D341Med (cell line): ENCODE measurements at places on chromosomes 3 and 15.

DNA sequence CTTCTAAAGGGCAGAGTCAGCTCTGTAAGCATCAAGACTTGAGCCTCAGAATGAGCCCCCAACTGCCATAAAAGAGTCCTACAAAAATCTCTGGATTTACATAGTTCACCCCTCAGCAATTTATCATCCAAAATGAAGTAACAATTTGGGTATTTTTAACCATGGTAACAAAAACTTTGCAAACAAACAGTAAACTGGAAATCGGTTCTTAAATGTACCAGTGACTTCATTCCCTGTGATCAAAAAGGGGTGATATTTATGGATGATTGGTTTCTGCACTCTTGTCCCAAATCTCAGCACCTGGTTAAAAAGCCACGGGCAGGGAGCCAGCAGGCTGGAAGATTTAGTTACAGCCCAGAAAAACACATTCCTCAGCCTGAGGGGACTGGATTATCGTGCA is 73.6 kb downstream of the TFG start:
- DNase-seq = no peak

- no peak for DNase-seq
Measured at GRCh38 chr15:98382139-98382538, 266.2 kb upstream of the IGF1R start.

- DNase-seq = no peak
Measured at GRCh38 chr3:196341137-196341536, 2.9 kb upstream of the TM4SF19 start.

DNA sequence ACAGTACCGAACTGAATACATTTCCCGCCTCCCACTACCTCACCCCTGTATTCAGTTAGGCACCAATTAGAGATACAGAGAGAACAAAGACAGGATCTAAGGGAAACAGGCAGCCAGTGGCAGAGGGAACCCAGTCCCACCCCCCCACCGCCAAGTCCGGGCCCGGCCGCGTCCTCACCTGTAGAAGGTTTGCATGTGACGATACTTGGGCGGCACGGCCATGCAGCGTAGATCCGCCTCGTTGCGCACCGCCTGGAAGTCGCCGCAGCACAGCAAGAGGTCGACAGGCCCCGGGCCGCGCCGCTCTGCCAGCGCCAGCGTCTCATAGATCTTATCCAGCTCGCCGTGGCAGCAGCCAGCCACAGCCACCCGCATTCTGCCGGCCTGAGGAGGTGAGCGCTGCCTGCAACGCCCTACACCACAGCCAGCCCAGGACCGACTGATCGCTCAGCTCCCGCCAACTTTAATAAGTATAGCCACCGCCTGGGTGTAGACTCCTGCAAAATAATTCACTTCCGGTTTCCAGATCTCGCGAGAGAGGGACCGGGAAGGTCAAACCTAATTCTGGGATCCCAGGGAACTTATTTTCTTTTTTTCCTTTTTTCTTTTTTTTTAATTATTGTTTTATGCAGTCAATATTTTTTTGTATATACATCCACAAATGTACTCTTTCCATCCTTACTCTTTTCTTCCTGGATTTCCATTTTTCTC is at the start of gene DBR1:
Gene DBR1, minus strand, starts transcription at position 501 of the 711 bp plus-strand sequence. Its CDS starts 126 bp downstream, at position 375.
- DNase-seq = peak; percentile 82

- no peak for DNase-seq
Measured at GRCh38 chr15:60994963-60995475, 234.1 kb downstream of the RORA start.

DNA sequence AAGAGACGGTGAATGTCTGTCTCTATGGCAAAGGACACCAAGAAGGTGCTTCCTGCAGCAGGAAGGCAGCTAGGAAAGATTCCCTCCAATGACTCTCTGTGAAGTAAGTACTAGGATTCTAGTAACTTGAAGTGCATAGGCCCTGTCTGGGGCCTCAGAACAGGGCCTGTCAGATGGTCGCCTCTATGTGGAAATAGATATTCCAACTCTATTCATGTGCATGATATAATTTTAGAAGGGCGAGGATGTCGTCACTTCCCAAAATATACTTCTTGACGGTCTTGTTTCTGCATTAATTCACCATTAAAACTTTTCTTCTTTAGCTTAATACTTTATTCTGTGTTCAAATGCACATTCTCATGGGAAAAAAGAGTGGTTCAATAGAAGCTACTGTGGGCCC is 167.0 kb downstream of the TLE3 start:
- DNase-seq = no peak

GRCh38 chr15:62935300-62936081 is 107.1 kb upstream of the TPM1 start:
- DNase-seq = no peak

- DNase-seq = no peak
Measured at GRCh38 chr3:150495149-150495548, 51.1 kb downstream of the SERP1 start.

DNA sequence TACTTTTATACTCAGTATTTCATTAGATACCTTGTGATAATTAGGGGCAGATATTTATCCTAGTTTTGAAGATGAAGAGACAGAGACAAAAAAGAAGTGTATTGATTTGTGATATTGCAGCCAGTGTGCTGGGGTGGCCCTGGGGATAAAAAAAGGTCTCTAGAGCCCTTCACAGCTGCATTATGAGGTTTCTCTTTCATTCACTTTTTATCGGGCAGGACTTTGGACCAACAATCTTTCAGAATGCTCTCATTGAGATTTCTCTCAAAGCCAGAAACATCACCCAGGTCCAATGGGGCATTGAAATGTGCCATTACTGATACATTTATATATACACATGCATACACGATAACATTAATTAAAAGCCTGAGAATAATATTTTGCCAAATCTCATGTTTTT is 20.5 kb upstream of the SELENOT start:
- no peak for DNase-seq

DNA sequence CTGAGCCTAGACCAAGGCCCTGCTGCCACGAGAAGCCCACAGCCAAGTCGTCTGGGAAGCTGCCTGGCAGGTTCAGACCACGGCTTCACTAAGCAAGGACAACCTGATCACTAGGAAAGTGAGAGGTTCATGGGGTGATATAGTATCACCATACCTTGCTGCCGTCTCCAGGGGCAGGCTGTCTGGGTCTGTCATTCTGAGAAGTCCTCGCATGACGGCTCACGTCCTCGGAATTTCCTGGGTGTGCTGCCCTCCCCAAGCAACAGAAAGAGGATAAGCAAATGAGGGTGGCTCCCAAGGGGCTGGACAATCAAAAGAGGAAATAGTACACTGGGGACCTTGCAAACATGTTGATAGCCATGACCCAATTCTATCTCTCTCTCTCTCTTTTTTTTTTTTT is 207.4 kb upstream of the IGF1R start:
- no peak for DNase-seq

DNA sequence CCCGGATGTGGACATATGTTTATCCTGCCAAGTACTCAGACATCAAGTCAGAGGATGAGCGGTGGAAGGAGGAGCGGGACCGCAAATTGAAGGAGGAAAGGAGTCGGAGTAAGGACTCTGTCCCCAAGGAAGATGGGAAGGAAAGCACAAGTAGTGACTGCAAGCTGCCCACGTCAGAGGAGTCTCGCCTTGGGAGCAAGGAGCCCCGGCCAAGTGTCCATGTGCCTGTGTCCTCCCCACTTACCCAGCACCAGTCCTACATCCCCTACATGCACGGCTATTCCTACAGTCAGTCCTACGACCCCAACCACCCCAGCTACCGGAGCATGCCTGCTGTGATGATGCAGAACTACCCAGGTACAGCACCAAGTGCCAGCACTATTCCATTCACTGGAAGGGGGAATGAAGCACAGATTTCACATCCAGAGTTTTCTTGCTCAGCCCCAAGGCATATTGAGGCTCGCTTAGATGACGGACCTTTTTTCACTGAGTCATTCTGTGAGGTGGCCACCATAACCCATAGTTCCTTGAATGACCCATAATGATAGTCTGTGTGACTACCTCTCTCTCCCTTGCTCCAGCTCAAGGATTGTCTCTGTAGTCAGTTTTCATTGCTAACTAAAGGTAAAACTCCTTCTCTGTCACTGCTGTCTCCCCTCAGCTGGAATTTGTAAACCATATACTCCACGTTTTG is 97.1 kb downstream of the RBPMS2 start:
- DNase-seq = no peak

DNA sequence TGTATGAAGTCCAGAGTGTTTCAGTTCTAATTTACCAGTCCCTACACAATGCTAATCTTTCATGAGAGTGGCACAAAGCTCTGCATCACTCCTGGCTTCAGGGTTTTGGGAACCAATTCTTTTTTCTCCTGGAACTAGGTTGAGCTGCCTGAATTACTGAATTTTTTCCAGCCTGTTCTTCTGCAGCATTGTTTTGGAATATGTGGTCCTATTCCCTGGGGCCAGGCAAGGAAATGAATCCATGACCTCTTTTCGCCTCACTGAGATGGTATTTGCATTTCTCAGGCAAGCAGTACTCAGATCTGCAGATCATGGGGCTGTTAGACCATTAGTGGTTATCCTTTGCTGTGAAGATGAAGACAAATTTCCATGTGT is 25.6 kb upstream of the GPR171 start:
- no peak for DNase-seq

DNA sequence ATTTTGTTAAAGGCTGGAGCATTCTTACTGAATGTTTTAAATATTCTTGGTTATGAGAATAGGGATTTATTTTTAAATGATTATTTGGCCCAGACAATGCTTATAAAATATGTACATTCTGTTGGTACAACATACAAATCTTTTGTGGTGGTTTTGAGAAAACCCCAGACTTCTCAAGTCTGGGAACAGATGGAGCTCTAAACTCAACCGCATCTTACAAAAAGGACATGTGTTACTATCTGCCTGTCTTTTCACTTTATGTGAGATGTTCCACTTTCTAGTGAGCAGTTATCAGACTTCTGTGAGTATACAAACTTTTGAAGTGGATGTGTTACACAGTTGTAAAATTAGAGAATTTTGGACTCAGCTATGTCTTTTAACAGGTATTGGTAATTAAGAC is 135.5 kb upstream of the RBMS3 start:
- DNase-seq = no peak

- DNase-seq = no peak
Measured at GRCh38 chr3:55305696-55306485, 181.2 kb downstream of the WNT5A start.

DNA sequence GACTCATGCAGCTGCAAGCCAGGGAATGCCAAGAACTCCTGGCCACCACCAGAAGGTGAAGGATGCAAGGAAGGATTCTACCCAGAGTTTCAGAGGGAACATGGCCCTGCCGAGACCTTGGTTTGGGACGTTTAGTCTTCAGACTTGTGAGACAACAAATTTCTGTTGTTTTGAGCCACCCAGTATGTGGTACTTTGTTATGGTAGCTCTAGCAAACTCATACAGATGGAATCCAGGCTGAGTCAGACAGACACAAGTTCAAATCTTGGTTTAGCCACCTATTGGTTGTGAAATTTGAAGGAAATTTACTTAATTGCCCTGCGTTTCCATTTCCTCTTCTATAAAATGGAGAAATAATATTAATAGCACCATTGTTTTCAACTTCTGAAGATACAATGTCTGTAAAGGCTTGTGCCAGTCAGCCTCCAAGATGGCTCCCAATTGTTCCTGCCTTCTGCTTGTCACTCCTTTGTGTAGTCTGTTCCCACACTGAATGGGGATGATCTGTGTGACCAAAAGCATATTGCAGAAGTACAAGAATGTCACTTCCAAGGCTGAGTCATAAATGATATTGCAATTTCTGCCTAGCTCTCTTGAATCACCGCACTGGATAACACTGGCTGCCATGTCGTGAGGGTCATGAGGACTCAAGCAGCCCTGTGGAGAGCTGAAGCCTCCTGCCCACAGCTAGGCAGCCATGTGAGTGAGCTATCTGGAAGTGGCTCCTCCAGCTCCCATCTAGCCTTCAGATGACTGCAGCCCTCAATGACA is 223.5 kb upstream of the PROK2 start:
- no peak for DNase-seq

DNA sequence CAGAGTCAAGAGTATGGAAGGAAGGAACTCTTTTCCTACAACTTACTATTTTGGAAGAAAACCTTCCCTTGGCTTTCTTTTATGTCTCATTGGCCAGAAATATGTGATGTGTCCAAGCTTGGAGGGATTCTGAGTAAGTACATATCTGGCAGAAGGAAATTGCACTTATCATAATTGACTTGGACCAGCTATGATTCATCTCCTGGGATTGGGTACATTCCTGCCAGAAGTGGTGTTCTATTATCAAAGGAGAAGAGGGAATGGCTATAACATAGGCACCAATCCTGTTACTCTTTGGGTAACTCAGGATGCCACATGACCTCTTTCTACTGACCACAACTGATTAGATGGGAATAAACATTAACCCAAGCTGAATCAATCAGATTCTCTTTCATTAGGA is 13.5 kb upstream of the DAZL start:
- DNase-seq = no peak

- DNase-seq = no peak
Measured at GRCh38 chr3:179695672-179696313, 43.0 kb downstream of the USP13 start.

- peak; percentile 86 for DNase-seq
Measured at GRCh38 chr3:184380185-184380626, 352 bp downstream of the CHRD start.

DNA sequence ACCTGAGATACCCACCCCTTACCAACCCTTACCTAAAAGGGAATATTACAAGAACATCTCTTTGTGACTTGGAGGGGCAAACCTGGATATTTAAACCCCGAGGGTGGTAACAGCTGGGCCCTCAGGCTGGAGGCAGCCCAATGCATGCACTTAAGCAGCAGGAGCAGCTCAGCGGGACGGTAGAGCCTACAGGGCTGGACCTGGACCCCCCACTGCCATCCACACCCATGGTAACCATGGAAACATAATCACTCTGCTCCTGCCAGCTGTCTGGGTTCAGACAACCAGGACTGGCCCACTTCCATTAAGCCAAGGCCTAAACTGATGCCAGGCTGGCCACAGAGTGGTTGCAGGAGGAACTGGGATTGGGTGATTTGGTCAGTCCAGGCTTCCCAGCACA is 52.8 kb downstream of the ETFA start:
- DNase-seq = peak; percentile 58

- DNase-seq = no peak
Measured at GRCh38 chr3:37943631-37944314, 46.8 kb upstream of the VILL start.

DNA sequence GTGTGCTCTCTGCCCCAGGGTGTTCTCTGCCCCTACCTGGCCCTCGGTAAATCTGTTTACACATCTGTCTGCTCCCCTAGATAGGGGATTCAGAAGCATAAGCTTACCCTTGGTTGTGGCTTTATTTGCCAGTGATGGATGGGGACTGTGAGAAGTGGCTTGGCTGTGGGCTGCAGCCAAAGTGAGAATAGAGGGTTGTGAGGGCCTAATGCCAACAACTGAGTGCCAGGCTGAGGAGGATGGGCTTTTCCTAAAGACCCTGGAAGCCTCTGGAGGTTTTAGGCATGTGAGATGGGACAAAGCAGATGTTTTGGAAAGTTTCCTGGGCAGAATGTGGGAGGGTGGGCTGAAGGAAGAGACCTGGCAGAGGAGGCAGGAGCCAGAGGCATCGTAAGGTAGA is 15.4 kb upstream of the APEH start:
- DNase-seq = no peak

- DNase-seq = no peak
Measured at GRCh38 chr3:110995461-110996231, 76.0 kb upstream of the NECTIN3 start.
